Epithelial cell of umbilical artery (primary cell): ENCODE measurements at places on chromosomes 5 and 9. TPM values are rescaled to one million over a fixed set of nuclear protein-coding genes. Genes with fewer than 3 reads are reported as not detected.

Gene PTBP3
- total RNA-seq: 31.2 and 31.5 TPM in 2 replicates

Gene RNF208
- total RNA-seq: 0.32 TPM in 1 of 2 replicates, not detected in the other

Gene PPIC
- 38.3 and 49.1 TPM in 2 replicates for total RNA-seq

Gene MZB1
- 0.32 and 0.46 TPM in 2 replicates for total RNA-seq

Gene PFN3
- total RNA-seq: not detected in 2 replicates

Gene BASP1
- total RNA-seq: 92.2 and 249 TPM in 2 replicates

Gene SH3PXD2B
- 10.6 and 15.9 TPM in 2 replicates for total RNA-seq

Gene GABRA1
- total RNA-seq: not detected in 2 replicates

Gene PTGES
- total RNA-seq: 0.32 and 0.46 TPM in 2 replicates

Gene CYSRT1
- 0.32 TPM in 1 of 2 replicates, not detected in the other for total RNA-seq

Gene PALM2AKAP2
- total RNA-seq: under 0.01 TPM in 1 of 2 replicates, not detected in the other

Gene PCDHA9
- under 0.01 and 0.15 TPM in 2 replicates for total RNA-seq

Gene ZCCHC10
- 15.6 and 33.0 TPM in 2 replicates for total RNA-seq

Gene ADCY2
- total RNA-seq: not detected in 2 replicates

Gene RAB14
- total RNA-seq: 27.9 and 31.2 TPM in 2 replicates

Gene DMRT3
- total RNA-seq: not detected in 2 replicates

Gene PRLR
- not detected in 2 replicates for total RNA-seq

Gene C5orf52
- not detected in 2 replicates for total RNA-seq

Gene PCDHB11
- total RNA-seq: under 0.01 and 0.15 TPM in 2 replicates

Gene RASGRF2
- 15.3 and 15.9 TPM in 2 replicates for total RNA-seq

Gene BAG1
- total RNA-seq: 29.9 and 39.1 TPM in 2 replicates

Gene SMIM3
- total RNA-seq: 4.5 and 4.7 TPM in 2 replicates

Gene MYOT
- total RNA-seq: not detected in 2 replicates

Gene ADAMTS13
- 0.65 and 1.1 TPM in 2 replicates for total RNA-seq

Gene LURAP1L
- 3.9 and 11.6 TPM in 2 replicates for total RNA-seq

Gene RCL1
- total RNA-seq: 17.9 and 20.5 TPM in 2 replicates

Gene PTGER4
- 37.2 and 56.5 TPM in 2 replicates for total RNA-seq

Gene SHLD3
- 5.5 and 8.1 TPM in 2 replicates for total RNA-seq

Gene SPARC
- total RNA-seq: 702 and 1,012 TPM in 2 replicates

Gene TAF11L9
- total RNA-seq: not detected in 2 replicates

Gene MEGF10
- 0.15 and 0.97 TPM in 2 replicates for total RNA-seq

Gene FOXD4L3
- not detected in 2 replicates for total RNA-seq

Gene EFCAB9
- total RNA-seq: not detected in 2 replicates

Gene BARHL1
- total RNA-seq: not detected in 2 replicates

Gene MEIKIN
- total RNA-seq: not detected in 2 replicates

Gene PTPN3
- total RNA-seq: under 0.01 TPM in 1 of 2 replicates, not detected in the other

Gene GKAP1
- total RNA-seq: 0.65 and 2.1 TPM in 2 replicates

Gene STK32A
- total RNA-seq: not detected in 2 replicates

Gene PROB1
- total RNA-seq: 0.61 and 0.65 TPM in 2 replicates

Gene TMEM171
- total RNA-seq: 12.3 and 16.9 TPM in 2 replicates
